Cortex of kidney (tissue), 1 donor: ENCODE measurements at places on chromosomes 2 and 18.

DNA sequence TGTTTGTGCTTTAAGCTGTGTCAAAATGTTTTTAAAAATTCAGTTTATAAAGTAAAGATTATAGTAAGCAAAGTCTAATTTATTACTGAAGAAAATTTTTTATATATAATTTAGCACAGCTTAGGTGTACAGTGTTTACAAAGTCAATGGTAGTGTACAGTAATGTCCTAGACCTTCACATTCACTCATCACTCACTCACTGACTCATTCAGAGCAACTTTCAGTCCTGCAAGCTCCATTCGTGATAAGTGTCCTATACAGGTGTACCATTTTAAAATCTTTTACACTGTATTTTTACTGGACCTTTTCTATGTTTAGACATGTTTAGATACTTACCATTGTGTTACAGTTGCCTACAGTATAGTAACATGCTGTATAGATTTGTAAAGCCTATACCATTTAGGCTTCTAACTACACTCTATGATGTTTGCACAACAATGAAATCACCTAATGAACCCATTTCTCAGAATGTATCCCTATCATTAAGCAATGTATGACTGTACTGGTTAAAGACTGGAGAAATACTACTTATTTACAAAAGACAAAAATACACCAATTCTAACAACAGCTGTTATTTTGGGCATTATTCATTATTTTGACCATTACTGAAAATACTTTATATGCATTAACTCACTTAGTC lies 95.1 kb downstream of the STRN start:
- DNase-seq: no peak

DNA sequence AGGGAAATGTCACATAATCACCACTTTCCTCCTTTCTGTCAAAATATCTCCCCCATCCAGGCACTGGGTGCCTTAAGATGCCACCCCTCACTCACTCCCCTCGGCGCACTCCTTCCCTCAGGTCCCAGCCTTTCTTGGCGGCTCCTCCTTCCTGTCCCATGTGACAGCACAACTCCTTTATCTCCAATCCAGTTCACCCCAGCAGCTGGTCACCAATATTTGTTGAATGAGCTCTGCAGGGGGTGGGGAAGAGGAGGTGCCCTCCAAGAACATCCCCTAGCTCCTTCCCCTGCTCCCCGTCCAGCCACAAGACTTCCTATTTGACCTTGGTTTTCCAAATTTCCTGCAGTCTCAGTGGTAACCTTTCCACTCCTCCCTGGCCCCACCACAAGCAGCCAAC lies 31.6 kb upstream of the ID2 start:
- DNase-seq: no peak

- DNase-seq: no peak
These were observed 6.5 kb upstream of the LGALSL start for GRCh38 chr2:64447317-64448040.

DNA sequence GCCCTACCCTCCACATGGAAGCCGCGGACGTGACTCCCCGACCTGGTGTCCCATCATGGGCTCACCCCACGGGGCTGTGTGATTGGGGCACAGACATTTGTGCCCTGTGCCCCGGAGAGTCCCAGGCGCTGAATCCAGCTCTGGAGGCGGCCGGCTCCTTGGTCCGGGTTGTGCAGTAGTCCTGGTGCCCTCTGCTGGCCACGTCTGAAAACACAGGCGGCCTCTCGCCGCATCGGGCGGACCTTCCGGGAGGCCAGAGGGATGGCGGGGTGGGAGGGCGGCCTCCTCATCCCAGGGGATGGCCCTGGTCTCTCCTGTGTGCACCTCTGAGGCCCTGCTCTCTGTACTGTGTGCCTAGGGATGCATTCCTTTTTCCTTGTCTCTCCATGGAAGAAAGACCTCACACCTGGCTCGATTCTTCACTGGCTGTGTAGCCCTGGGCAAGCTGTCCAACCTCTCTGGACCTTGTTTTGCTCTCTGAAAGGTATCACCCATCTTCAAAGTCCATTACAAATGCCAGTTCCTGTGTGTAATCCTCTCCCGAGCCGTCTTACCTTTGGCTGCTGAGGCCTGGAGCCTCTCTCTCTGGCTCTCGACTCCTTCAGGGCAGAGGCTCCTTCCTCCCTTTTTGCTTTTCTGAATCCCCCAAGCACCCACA lies 27.6 kb downstream of the CELF4 start:
- DNase-seq: no peak

GRCh38 chr2:173452416-173452815 lies 97.7 kb downstream of the CDCA7 start:
- DNase-seq: no peak

GRCh38 chr2:24690524-24690923 lies 102.7 kb downstream of the PTRHD1 start:
- no peak for DNase-seq

- no peak for DNase-seq
These were observed 50.5 kb upstream of the TXNDC2 start for GRCh38 chr18:9835113-9835755.

DNA sequence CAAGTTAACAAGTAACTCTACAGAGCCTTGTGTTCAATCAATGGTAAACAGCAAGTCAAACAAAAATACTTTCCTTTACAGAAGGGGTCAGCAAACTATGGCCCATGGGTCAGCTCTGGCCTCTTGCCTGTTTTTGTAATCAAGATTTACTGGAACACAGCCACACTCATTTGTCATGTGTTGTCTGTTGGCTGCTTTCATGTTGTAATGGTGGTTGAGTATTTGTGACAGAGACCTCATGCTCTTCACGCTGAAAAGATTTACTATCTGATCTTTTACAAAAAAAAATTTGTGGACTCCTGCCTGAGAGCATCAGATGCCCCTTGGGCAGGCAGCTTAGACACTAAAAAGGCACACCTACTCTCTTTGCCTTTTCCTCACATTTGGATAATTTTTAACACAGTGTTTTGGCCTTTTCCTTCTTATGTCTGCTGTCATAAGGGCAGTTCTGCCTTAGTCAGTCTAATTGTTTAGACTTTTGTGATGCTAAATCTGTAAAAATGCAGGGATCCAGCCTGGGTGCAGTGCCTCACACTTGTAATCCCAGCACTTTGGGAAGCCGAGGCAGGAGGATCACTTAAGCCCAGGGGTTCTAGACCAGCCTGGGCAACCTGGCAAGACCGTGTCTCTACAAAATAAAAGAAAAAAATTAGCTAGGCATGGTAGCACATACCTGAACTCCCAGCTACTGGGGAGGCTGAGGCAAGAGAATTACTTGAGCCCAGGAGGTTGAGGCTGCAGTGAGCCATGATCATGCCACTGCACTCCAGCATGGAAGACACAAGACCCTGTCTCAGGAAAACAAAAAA lies 18.3 kb downstream of the IL1B start:
- no peak for DNase-seq

- no peak for DNase-seq
These were observed 58.5 kb upstream of the ARHGAP15 start for GRCh38 chr2:143070704-143071103.

DNA sequence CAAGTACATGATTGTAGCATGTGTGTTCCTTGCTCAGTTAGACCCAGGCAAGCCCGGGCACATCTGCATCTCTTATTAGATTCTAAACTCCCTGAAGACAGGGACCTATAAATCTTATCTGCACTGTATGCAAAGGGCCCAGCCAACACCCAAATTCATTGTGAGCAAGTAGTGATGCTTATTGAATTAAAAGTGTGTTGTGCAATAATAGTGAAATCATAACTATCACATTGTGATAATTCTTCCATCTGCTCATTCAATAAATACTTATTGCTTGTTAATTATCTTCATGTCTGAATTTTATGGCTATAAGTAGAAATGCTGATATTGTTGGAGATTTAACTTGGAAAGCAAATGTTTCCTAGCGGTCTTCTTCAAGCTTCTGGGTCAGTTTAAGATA lies 387.5 kb downstream of the SLC4A3 start:
- DNase-seq: no peak

DNA sequence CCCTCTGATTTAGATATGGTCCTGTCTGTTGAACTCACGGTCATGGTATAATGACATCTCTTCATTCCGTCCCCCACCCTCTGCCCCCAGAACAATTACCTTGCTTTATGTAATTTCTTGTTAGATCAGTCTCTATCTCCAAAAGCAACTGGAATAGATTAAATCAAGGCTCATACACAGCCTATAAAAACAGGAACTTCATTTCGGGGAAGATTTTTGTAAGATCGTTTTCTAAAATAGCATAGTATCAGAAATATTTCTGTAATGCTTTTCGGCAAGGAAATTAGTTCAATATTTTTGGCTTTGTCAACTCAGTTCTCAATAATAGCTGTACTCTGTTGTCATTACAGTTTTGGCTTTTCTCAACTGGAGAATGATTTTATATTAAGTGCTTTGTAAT lies 157.2 kb downstream of the FMNL2 start:
- no peak for DNase-seq

GRCh38 chr2:192245329-192245728 lies 50.6 kb upstream of the TMEFF2 start:
- no peak for DNase-seq

- no peak for DNase-seq
These were observed 55.9 kb downstream of the SDC1 start for GRCh38 chr2:20168727-20169696.

GRCh38 chr2:232584238-232584637 lies 33.7 kb downstream of the EIF4E2 start:
- no peak for DNase-seq

DNA sequence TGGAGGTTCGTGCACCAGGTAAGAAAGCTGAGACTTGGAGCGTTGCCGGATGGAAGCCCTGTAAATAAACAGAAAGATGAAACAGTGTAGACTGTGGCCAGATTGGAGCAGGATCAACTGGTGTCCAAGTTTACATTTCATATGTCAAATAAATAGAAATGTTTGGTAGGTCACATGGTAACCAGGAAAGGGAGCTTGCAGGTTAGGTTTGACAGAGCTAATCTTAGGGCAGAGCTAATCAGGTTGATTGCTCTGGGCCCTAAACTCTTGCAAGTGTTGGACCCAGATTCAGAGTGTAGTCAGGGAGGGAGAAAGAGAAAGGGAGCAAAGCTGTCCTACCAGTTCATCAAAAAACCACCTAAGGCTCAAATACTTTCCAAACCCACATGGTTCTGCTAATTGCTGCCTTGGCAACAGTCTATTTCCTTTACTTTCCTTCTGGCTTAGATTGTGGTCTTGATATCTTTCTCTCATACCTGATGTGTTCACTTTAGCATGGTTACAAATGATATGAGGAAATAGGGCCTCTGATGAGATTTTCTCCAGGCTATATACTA lies 63.2 kb downstream of the G6PC2 start:
- DNase-seq: no peak
